ENCODE measurements at places on chromosomes 4 and X.

DNA sequence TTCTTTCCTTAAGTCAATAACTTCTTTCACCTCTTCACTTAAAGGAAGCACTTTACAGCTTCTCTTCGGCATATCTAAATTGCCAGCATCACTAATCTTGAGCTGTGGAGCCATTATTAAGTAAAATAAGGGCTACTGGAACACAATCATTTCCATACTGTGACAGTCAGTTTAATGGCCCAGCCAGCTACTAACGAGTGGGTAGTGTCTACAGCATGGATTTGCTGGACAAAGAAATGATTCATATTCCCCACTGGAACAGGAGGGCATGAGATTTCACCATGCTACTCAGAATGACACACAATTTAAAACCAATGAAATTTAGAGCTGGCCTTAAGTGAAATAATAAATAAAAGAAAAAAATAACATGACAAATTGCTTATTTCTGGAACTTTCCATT lies 72.1 kb downstream of the DDIT4L start:
- no peak for DNase-seq

DNA sequence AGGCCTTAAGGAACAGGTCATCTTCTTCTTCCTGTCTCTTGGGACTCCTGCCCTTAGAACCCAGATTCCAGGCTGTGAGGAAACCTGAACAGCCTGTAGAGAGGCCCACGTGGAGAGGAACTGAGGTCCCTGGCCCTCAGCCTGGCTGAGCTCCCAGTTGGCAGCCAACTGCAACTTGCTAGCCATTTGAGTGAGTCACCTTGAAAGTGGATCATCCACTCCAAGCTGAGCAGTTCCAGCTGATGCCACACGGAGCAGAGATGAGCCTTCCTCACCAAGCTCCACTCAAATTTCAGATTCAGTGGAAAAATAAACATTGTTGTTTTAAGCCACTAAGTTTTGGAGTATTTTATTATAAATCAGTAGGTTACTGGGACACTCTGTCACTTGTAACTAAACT lies 392.5 kb downstream of the BCOR start:
- no peak for DNase-seq

DNA sequence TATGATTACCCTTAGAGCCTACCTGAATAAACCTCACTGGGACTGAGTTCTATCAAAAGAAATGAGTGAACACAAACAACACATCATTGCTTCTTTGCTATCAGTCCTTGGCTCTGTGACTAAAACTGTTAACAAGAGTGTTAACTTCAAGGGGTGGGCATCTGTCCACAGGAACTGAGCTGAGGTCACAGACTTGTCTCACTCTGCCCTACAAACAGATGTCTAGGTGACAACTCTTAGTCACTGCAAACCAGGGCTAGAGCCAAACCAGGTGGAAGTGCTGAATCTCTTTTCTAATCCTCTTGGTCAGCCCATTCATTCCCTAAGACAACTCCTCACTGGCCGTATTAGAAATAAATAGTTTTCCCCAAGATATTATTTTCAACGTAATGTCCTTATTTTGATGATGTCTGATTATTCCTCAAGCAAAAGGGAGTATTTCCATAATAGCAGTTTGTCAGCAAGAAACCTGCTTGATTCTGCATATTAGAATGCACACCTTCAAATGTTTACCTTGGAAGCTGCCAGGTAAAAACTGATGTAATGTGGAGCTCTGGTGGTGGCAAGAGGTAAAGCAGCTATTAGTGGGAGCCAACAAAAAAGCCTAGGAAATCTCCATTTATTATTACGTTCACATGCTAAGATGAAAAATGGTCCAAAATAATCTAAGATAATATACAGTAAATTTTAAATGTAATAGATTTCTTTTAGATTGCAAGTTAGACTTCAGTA lies 4.0 kb downstream of the COL25A1 start:
- no peak for DNase-seq

GRCh38 chr4:101005659-101006058 lies 341.7 kb downstream of the PPP3CA start:
- no peak for DNase-seq

DNA sequence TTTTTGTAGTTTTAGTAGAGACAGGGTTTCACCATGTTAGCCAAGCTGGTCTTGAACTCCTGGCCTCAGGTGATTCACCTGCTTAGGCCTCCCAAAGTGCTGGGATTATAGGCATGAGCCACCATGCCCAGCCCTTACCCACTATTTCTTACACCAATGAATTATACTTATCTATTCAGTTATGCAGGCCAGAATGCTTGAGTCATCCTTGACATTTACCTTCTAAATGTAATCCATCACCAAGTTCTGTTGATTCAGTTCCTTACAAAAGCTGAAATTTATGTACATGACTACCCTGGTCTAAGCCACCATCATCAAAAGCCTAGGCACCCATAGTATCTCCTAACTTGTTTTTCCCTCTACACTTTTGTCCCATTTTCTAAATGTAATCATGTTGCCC lies 585.7 kb downstream of the IL15 start:
- no peak for DNase-seq
